ENCODE measurements at places on chromosomes 13 and 19. TPM values are rescaled to one million over a fixed set of nuclear protein-coding genes. Genes with fewer than 3 reads are reported as not detected.

The KLK3 gene
- total RNA-seq = not detected

The R3HDM4 gene
- 19.7 TPM for total RNA-seq

DNA sequence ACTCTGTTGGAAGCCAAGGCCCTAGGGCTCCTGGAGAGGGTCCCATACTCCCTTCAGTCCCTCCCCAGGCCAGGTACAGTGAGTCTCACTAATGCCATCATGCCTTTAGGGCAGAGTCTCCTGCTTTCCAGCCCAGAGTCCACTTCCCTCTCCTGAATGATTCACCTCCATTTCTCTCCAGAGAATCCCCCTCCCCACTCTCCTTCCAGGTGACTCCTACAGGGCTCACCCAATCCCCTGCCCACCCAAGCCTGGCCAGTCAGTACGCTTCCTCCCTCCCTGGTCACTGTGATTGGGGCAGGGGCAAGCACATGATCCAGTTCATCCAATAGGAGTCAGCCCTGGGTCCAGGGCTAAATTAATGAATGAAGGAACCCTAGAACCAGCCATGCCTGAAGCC lies 35.0 kb upstream of the PNMA8B start:
- no peak for DNase-seq

GRCh38 chr13:22009500-22009899 lies 338.6 kb downstream of the FGF9 start:
- DNase-seq = peak; percentile 71

The TJP3 gene
- total RNA-seq = not detected

The ZNF581 gene
- total RNA-seq = 13.7 TPM

- DNase-seq = no peak
Measured at GRCh38 chr13:44816701-44817100, 172.6 kb downstream of the NUFIP1 start.

The SLC25A41 gene
- total RNA-seq = not detected

DNA sequence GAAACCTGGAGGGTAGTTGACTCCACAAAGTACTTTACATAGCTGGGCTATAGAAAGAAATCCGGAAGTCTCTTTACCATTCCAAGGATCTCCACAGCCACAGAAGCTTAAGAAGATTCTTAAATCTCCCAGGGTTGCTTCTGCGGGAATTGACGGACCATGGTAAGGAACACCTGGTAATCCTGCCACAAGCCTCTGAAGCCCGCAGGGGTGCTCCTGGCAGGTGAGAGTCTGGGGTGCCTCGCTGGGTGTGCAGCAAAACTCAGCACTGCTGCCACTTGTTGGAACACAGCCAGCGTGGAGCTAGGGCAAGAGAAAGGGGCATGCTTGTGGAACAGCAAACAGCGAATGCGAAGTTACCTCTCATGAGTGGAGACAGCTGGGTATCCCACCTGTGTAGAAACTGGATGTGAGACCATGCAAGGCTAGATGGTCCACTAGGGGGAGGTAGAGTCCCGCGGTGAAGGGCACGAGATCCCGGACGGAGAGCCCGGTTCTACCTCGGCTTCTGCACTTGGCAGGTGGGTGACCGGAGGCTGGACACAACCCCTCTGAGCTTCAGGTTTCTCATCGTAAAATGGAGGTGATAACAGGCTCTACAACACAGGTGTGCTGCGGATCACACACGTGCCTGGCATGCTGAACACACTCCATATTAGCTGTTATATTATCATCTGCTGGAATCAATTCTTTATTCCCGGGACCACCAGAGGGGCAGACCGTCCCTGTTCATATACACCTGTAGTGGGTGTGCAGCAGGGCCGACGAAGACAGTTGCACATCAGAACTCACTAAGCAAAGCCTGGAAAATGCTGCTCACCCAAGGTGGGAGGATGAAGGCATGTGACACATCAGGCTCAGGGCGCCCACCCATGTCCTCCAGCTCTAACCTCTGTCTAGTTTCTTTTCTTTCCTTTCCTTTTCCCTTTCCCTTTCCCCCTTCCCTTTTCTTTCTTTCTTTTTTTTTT lies 24.1 kb upstream of the UBAC2 start:
- DNase-seq = peak; percentile 42

GRCh38 chr19:32828139-32828538 lies 41.4 kb downstream of the SLC7A9 start:
- no peak for DNase-seq

- DNase-seq = peak; percentile 75
Measured at GRCh38 chr19:2618611-2619010, 83.9 kb downstream of the GNG7 start.

DNA sequence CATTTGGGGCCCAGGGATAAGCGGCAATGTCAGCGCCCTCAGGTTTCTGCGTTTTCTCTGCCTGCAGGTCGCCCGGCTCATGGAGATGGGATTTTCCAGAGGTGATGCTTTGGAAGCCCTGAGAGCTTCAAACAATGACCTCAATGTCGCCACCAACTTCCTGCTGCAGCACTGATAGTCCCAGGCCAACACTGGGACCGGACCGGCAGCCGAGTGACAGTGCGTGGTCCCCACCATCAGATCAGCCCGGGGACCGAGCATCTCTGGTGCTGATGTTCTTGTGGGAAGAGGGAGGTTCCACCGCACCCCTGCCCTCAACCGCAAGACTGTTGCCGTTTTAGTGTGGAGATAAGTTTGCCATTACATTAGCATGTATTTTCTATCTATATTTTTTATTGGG lies 78.0 kb upstream of the GPR183 start:
- no peak for DNase-seq

Data from RPMI7951 (cell line).